Aorta (tissue), 5 donors: ENCODE measurements at places on chromosomes 13 and 19. TPM values are rescaled to one million over a fixed set of nuclear protein-coding genes. Genes with fewer than 3 reads are reported as not detected.

- no peak for DNase-seq
- no peaks in the 10 kb centered on the region for H3K27me3 ChIP-seq
- no peak overlapping the region for H3K27ac ChIP-seq
- H3K4me1 ChIP-seq = no peaks in the 10 kb centered on the region
- H3K4me3 ChIP-seq = no peak overlapping the region
Measured at GRCh38 chr13:108964606-108965005, 335.2 kb downstream of the MYO16 start.

- no peak overlapping the region for H3K27ac ChIP-seq
- no peaks in the 10 kb centered on the region for H3K4me1 ChIP-seq
- no peaks in the 10 kb centered on the region for H3K27me3 ChIP-seq
- H3K36me3 ChIP-seq = no peaks in the 10 kb centered on the region
- no peak overlapping the region for H3K4me3 ChIP-seq
Measured at GRCh38 chr13:51020600-51020999, 90.5 kb downstream of the C13orf42 start.

DNA sequence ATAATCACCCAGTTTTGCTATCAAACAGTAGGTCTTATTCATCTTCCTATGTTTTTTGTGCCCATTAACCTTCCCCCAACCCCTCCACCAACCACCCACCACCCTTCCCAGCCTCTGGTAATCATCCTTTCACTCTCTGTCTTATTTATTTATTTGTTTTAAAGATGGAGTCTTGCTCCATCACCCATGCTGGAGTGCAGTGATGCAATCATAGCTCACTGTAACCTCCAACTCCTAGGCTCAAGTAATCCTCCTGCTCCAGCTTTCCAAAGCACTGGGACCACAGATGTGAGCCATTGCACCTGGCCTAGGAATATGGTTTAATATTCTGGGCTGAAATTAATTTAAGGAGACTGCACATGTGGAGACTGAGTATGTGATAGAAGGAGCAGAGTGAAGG lies 527.0 kb downstream of the GPC6 start:
- H3K4me3 ChIP-seq = no peak overlapping the region
- no peak for DNase-seq
- H3K4me1 ChIP-seq = no peaks in the 10 kb centered on the region
- H3K36me3 ChIP-seq = no peaks in the 10 kb centered on the region
- no peaks in the 10 kb centered on the region for H3K27me3 ChIP-seq

GRCh38 chr19:10224337-10224736 lies 6.8 kb downstream of the S1PR2 start:
- H3K4me1 ChIP-seq = no peaks in the 10 kb centered on the region
- DNase-seq = peak; percentile 77
- H3K27ac ChIP-seq = no peak overlapping the region
- H3K4me3 ChIP-seq = no peak overlapping the region
- no peaks in the 10 kb centered on the region for H3K27me3 ChIP-seq

GRCh38 chr13:31860002-31860401 lies 120.7 kb downstream of the RXFP2 start:
- peak overlapping the region; percentile 4 for H3K27ac ChIP-seq
- no peak overlapping the region for H3K4me3 ChIP-seq
- peaks cover 6% of the 10 kb centered on the region for H3K4me1 ChIP-seq

- no peaks in the 10 kb centered on the region for H3K36me3 ChIP-seq
- H3K27ac ChIP-seq = no peak overlapping the region
- H3K4me3 ChIP-seq = no peak overlapping the region
Measured at GRCh38 chr13:32645854-32646253, 59.6 kb downstream of the PDS5B start.

DNA sequence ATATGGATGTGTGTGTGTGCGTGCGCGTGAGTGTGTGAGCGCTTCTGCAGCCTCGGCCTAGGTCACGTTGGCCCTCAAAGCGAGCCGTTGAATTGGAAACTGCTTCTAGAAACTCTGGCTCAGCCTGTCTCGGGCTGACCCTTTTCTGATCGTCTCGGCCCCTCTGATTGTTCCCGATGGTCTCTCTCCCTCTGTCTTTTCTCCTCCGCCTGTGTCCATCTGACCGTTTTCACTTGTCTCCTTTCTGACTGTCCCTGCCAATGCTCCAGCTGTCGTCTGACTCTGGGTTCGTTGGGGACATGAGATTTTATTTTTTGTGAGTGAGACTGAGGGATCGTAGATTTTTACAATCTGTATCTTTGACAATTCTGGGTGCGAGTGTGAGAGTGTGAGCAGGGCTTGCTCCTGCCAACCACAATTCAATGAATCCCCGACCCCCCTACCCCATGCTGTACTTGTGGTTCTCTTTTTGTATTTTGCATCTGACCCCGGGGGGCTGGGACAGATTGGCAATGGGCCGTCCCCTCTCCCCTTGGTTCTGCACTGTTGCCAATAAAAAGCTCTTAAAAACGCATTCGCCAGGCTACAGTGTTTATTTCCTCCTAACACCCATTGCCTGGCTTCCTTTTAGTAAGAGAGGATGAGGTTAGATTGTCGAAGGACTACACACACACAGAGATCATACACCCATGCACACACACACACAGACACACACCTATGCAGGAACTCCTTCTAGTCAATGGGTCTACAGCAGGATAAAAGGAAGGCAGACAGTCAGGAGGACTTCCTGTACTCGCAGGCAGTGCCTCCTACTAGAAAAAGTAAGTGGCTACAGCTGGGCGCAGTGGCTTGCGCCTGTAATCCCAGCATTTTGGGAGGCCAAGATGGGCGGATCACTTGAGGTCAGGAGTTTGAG lies 7.1 kb downstream of the FOSB start:
- no peak for DNase-seq
- no peaks in the 10 kb centered on the region for H3K27me3 ChIP-seq

DNA sequence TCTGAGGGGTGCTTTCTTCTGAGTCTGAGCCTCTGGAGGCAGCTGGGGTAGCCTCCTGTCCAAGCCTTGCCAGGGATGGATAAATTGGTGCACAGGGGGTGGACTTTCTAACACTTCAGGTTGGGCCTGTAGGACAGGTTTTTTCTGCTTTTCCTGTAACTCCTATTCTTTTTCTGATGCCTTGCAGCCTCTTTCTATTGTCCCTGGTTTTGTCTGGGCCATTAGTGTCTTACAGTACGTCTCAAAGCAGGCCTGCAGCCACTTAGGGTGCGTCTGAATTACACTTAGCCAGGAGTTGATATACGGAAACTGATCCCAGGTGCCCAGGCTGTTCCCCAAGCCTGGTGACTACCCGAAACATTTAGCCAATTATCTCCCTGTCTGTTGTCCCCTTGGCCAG lies 213.3 kb upstream of the HTR2A start:
- H3K27me3 ChIP-seq = no peaks in the 10 kb centered on the region
- H3K4me3 ChIP-seq = no peak overlapping the region
- H3K4me1 ChIP-seq = no peaks in the 10 kb centered on the region
- DNase-seq = no peak
- no peaks in the 10 kb centered on the region for H3K36me3 ChIP-seq
- H3K27ac ChIP-seq = no peak overlapping the region

GRCh38 chr13:75425216-75426009 lies 56.6 kb downstream of the TBC1D4 start:
- no peaks in the 10 kb centered on the region for H3K27me3 ChIP-seq
- no peak for DNase-seq
- H3K27ac ChIP-seq = no peak overlapping the region
- no peak overlapping the region for H3K4me3 ChIP-seq
- H3K36me3 ChIP-seq = no peaks in the 10 kb centered on the region

DNA sequence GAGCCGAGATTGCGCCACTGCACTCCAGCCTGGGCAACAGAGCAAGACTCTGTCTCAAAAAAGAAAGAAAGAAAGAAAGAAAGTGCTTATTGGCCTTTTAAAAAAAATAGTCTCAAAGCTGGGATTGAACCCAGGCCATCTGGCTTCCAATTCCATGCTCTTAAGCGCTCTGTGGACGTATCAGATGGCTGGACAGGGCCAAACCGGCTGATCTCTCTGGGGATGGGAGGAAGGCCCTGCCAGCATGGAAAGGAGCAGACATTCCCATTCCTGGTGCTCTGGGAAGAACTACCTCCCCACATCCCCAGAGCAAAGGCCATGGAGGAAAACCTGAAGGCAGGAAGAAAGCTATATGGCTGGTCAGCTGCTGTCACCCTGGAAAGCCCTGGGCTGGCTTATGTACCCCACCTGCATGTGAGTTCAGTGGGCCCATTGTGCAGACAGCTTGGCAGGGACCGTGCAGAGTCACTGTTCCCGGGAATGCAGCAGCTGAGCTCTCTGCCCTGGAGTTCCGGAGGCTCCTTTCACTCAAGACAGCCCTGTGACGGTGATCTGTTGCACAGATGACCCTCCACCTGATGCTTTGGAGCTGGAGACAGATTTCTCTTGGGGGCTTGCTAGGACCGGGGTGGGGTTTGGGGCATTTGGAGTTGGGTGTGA lies 84.3 kb downstream of the SIPA1L3 start:
- no peaks in the 10 kb centered on the region for H3K27me3 ChIP-seq
- H3K4me3 ChIP-seq = no peak overlapping the region
- H3K36me3 ChIP-seq = no peaks in the 10 kb centered on the region
- no peak for DNase-seq

GRCh38 chr19:39568604-39569003 lies 28.6 kb upstream of the EID2 start:
- no peak for DNase-seq
- no peak overlapping the region for H3K4me3 ChIP-seq
- peaks cover 3% of the 10 kb centered on the region for H3K27me3 ChIP-seq
- H3K36me3 ChIP-seq = no peaks in the 10 kb centered on the region

- H3K27ac ChIP-seq = no peak overlapping the region
- H3K27me3 ChIP-seq = no peaks in the 10 kb centered on the region
- no peak for DNase-seq
Measured at GRCh38 chr19:56193981-56194640, 3.5 kb downstream of the ZSCAN5B start.

CPB2 gene
- total RNA-seq = not detected

ZNF525 gene
- total RNA-seq = 14.8 TPM
